ENCODE measurements at places on chromosomes 7 and 10.

- no peak for DNase-seq
These were observed 85.8 kb downstream of the SEMA3A start for GRCh38 chr7:84108787-84109186.

GRCh38 chr10:29615195-29615594 lies 19.6 kb downstream of the SVIL start:
- no peak for DNase-seq

DNA sequence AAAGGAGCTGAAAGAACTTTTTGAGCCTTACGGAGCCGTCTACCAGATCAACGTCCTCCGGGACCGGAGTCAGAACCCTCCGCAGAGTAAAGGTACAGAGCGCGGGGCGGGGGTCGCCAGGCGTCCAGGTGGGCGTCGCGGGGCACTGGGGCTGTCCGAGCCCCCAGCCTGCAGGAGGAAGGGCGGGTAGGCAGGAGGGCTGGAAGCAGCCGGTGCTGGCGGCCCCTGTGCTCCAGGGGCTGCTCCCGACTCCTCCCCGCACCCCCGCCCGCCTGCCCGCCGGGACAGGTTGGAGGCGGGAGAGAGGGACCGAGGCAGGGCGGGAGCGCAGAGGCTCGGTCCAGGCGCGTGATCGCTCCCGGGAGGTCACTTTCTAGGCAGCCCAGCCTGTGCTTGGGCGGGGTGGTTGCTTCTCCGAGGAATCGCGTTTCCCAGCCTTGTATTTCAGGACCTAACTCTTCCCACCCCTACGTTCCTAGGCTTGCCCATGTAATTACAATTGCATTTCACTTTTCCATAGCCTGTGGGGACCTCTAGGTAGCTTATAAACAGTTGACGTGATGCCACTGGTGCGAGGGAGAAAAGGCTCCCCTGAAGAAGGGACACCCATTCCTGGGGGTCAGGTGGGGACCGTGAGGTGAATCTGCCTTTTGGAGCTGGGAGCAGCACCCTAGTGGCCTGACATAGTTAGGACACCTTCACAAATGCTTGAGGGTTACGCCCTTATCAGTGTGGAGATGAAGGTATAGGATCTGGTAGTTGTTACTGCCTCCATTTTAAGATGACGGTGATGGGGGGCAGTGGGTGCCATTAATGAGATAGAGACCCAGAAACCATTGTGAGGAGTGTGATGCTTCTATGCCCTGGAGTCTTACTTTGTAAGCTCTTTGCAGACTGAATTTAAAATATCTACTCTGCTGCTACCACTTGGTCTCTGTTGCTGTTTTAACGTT lies 148.2 kb downstream of the CELF2 start:
- peak; percentile 56 for DNase-seq

DNA sequence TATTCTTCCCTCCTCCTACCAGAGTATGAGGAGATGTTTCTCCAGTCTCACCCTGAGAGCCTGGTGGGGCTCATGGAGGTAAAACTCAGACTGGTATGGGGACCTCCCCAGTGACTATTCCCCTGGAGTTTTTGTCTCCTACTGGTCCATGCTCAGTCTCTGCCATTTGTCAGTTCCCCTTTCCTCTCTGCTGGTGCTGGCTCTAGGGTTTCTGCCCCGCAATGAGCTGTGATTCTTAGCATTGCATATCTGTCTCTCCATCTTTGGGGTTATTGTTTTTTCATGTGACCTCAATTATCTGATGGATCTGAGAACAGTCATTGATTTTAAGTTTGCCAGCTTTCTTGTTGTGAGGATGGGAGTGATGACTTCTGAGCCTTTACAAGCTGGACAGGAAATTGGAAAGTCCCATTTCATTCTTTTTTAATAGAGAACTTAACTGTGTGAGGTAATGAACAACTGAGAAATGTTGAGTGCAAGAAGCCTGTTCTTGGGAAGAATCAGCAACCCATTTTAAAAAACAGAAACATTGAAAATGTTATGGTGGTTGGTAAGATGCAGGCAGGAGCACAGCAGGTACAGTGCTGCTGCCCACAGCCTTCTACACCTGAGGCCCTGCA lies 26.9 kb downstream of the NACAD start:
- no peak for DNase-seq

DNA sequence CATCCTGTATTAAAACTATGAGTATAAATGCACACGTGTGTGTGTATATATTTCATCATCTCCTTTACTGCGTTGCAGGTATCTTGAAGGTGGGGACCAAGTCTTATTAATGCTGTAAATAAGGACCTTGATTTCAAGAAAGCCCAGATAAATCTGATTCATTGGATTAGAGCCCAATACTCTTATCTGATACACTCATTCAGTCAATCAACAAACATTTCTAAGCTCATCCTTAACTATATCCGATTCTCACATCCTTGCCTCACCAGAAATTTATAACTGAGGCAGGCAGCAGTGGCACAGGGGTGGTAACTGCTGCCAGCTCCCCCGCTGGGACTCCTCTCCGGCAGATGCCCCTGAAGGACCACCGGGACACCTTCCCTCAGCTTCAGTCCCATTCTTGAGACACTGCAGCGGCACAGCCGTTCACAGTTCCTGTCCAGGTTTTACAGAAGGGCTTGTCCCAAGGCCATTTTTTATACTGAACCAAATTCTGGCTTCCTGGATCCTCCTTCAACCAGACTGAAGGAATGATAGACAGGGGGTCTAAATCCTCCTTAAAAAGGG lies 54.0 kb downstream of the BRI3 start:
- no peak for DNase-seq

DNA sequence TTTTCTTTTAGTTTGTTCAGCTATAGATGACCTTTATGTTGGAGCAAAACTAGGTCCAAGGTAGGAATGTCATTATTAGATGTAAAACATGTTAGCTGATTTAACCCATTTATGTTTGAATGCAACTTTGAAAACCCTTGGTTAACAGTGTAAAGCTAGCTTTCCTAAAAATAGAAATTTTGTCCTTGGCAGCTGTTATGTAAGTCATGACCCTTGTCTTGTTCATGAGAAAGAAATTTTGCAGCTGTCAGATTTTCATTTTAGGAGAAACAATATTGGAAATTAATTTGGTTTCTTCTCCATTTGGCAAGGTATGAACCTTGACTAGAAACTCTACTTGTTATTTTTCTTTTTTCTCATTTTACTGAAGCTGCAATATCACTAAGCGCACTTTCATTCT lies 23.9 kb upstream of the CCAR1 start:
- no peak for DNase-seq

DNA sequence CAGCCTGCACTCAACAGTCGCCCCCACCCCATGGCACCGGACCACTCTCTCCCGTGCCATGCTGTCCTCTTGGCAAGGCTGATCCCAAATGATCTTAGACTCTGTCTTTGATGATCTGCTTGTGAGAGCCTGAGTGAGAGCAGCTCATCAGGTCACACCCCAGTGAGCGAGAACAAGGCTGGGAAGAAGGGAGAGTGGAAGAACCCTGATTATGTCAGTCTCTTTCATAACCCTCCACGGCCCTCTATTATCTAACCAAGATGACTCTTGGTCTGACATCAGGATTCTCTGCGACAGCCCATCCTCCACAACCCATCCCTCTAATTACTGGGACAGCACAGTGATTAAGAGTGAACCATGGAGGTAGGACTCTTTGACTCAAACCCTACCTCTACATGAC lies 53.1 kb upstream of the C7orf33 start:
- DNase-seq: no peak

GRCh38 chr7:41020056-41020455 lies 682.8 kb downstream of the INHBA start:
- DNase-seq: no peak

DNA sequence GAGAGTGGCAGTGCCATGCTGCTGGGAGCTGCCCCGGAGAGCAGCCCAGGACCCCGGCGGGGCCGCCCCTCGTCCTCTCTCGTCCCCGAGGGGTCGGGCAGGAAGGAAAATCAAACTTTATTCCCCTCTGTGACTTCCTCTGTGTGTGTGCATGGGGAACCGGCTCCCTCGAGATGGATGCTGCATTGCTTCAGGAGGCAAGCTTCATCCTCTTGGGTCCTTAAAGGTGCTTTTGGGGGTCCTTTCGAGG lies 726 bp downstream of the MCU start:
- DNase-seq: no peak

DNA sequence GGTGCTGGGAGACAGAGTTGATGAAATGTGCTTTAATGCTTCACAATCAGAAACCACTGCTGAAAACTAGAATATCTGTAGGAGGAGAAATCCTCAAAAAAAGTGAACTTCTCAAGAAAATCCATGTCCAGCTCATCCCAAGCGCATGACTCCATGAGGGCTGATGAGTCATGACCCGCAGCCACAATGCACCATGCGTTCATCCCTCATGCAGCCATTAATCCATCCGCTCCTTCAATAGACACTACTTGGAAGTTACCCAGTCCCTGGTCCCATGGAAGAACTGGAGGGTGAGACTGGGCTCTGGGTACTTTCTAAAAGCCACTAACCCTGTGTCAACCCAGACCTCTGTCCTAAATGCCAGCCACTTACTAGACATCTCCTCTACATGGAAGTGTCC lies 24.4 kb downstream of the TMEM273 start:
- peak; percentile 20 for DNase-seq

DNA sequence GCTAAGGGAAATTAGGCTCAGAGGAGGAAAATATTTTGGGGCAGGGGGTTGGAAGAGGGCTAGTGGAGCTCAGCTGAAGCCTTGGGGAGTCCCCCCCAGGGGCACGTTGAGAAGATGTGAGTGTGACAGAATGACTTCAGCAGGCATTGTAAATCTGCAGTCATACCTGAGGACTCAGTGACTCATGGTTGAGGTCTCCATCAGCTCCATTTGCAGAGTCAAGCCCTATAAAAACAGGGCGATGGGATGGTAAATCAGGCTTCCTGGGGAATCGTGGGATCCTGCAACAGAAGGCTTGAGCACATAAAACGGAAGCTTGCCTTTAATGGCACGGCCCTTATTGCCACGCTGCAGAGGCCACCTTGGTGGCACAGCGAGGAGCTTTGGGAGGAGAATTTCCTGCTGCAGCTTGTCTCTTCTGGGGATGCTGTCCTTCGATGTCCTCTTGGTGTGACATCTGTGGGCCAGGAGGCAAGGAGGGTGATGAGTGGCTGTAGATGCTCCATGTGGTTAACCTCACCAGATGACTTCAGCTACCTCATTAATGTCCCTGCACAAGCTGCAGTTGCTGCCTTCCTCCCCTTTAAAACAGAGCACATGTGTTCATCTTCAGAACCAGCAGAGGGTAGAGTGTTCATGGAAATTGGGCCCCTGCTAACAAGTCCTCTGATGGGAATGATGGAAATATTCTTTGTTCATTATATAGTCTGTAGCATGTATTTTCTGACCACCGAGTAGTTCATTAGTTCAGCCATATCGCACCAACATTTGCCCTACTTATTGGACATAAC lies 285.9 kb downstream of the LRMDA start:
- no peak for DNase-seq

DNA sequence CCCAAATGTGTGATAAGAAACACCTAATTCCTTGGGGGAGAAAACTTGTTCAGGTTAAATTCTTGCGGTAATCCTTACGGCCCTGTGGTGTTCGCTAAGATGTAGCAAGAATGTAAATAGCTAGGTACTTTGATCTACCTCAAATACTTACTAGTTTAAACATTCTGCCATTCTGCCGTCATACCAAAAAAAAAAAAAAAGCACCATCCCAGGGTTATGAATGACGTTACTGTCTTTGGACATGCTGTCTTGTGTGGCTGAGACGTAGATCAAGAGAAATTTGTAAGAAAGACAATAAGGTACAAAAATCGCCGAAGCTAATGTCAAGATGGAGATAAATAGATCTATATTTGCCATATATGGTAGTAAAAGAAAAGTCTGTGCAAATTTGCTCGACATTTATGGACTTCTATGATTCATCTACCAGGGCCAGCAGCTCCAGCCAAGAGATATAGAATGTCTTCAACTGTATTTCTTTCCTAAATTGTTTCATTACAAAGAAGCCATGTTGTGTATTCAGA lies 195.6 kb downstream of the CUX1 start:
- DNase-seq: no peak

- no peak for DNase-seq
These were observed 30.1 kb upstream of the FOXL3 start for GRCh38 chr7:259751-260405.

DNA sequence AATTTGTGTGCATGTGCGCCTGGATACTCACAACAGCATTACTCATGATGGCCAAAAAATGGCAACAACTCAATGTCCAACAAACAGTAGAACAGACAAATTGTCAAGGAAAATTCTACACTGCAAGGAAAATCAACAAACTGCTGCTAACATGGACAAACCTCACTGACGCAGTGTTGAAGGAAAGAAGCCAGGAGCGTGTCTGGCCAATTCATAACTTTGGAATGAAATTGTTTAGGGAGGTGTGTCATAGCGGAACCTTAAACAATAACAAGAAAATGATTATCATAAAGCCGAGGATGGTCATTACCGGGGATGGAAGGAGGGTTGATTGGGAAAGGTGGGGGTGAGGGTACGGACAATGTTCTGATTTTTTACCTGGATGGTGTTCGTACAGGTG lies 29.1 kb downstream of the ALOX5 start:
- no peak for DNase-seq

GRCh38 chr10:7206412-7207100 lies 204.3 kb downstream of the SFMBT2 start:
- DNase-seq: no peak

DNA sequence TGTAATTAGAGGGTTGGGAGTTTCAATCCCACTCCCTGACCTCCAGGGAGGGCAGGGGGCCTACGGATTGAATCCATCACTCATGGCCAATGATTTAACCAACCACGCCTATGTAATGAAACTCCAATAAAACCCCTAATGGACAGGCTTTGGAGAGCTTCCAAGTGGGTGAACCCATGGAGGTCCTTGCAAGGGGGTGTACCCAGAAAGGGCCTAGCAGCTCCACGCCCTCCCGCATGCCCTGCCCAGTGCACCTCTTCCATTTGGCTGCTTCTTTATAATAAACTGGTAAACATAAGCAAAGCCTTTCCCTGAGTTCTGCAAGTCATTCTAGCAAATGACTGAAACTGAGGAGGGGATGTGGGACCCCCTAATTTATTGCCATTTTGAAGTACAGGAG lies 280.1 kb downstream of the FRMD4A start:
- no peak for DNase-seq

DNA sequence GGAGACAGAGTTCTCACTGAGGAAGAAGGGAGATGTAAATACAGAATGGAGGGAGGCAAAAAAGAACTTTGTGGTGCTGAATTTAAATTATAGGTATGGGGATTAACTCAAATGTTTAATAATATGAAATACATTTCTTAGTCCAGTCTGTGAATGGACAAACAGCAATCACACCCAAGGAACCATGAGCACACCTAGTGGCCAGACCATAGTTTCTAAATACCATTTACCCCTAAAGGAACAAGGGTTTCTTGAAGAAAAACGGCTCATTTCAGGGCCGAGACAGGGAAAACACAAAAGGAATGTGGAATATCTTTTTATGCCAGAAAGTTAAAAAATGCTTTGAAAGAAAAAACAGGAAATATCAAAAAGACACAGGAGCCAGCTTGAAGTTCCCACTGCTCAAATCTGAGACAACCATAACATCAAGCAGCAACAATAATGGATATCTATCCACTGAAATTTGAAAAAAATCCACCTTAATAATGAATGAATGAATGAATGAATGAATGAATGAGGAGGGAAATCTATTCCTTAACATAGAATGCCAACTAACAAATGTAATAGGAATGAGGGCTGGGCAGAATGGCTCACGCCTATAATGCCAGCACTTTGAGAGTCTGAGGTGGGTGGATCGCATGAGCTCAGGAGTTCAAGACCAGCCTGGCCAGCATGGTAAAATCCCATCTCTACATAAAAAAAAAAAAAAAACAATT lies 8.6 kb downstream of the IPMK start:
- DNase-seq: no peak

- no peak for DNase-seq
These were observed 91.5 kb downstream of the FOXL3 start for GRCh38 chr7:381211-382042.
